ENCODE measurements at places on chromosomes 2 and 18. TPM values are rescaled to one million over a fixed set of nuclear protein-coding genes. Genes with fewer than 3 reads are reported as not detected.
A peak's percentile ranks its signal among the peaks of the same experiment; 100 is the strongest.

HDHD2 gene
- 34.1 TPM for total RNA-seq

DSG1 gene
- not detected for total RNA-seq

DNA sequence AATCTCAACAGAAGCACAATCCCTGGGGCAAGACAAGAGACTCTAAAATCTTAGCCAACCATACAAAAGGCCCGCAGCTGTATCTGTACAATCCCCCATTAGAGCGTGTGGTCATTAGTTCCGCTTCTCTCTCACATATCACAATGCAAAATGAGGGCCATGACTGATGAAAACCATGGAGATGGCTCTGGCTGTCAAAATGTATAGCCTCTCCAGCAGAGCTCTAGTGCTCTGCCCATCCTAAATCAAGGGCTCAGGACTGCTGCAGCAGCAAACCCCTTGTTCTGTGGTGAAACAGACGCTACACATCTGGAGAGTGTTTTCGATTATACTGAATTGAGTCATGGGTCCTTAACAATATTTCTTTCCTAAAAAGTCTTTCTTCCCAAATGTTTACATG, 221.0 kb downstream of the PID1 start:
- DNase-seq: no peak

DNA sequence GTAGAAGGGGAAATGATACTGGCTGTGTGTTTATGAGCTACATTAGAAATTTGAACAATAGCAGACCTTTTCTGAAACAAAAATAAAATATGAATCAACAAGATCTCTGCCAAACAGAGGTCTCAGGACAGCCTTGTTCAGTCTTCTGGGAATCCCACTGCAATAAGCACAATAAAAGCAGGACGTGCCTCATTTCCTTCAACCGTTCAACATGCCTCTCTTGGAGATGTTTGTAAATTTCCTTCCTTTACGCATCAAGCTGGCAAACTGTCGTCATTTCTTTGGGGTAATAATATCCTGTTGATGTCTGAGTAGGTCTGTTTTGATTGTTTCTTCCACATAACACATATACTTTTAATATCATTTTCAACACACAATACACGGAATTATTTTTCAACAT, 77.2 kb downstream of the TCF4 start:
- DNase-seq: no peak

DNA sequence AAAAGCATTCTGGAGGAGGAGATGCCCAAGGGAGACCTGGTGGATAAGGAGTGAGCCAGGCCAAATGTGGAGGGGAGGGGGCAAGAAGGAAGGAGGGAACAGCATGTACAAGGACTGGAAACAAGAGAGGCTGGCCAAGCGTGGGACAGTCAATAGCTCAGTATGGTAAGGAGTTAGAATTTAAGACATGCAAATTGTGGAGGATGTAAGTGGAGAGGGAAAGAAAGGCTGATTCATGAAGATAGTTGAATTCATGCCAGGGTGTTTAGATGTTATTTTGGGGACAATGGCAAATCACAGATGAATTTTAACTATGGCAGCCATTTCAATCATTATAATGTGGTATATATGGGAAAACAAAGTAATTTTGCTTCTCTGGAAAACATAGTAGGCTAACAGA, 462.3 kb downstream of the MEIS1 start:
- DNase-seq: no peak

GRCh38 chr2:170324640-170325046, 146.7 kb downstream of the MYO3B start:
- no peak for DNase-seq

DNA sequence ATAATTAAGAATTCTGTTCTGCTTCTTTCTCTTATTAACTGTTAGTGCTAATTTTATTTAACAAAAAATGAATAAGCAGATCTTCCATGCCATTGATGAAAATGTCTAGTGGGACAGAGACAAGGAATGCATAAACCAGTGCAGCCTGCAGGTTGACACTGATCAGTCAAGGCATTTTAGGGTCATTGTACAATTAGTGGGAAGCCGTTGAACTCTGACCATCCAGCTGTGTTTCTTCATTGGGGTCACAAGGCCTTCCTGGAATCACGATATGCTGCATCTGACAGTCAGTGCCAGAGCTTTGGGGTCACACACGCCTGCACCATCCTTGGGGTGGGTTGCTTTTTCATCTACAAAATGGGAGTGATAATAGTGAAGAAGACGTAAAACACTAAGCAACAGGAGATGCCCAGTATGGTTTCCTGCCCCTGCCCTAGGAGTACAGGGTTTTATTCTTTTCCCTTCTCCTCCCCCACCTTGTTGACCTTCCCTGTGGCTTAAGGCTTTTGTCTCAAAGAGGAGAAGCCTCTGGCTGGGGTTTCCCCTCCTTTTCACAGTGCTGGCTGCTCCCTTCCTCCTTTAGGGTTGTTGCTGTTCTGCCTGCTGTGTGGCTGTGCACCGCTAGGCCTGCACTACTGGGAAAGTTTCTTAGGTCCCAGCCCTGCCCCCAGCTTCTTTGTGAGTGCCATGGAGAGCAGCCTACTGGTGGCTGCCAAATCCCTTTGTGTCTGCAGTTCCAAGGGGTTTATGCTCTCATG, 245.6 kb downstream of the TPGS2 start:
- DNase-seq: no peak

DNA sequence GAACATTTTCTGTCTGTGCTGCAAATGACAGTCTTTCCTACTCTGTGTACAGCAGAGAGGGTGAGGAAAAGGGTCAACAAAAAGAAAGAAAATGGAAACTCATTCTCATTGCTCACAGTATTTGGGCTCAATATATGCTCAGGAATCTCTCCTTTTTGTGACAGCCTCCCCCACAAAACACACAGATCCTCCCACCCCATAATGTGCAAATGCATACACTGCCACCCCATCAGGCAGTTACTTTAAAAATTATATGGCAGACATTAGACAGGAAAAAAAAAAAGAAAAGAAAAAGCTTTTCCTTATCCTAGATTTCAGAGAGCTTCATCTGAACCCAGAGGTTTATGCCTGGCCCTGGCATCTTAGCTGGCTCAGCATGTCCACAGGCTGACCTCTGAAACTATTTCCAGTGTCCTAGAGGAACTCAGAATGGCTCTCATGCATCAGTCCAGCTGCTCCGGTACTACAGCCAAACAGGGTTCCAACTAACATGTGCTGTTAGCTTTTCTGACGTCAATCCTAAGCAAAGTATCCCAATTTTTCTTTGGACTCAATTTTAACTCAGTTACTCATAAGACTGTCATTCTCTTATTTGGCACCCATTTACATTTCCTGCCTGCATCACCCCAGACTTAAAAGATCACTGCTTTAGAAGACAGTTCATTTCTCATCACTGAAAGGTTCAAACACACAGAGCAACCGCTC, 105.9 kb downstream of the RBMS1 start:
- DNase-seq: peak; percentile 80

- DNase-seq: peak; percentile 67
Measured at GRCh38 chr2:8538931-8539621, 142.8 kb upstream of the ID2 start.

- DNase-seq: peak; percentile 44
Measured at GRCh38 chr2:240925191-240925567, 19.0 kb downstream of the CROCC2 start.

- no peak for DNase-seq
Measured at GRCh38 chr2:152402780-152403759, 68.1 kb downstream of the FMNL2 start.

- no peak for DNase-seq
Measured at GRCh38 chr2:78397198-78397597, 628.3 kb upstream of the REG3G start.

GRCh38 chr2:37827911-37828511, 97.1 kb upstream of the RMDN2 start:
- DNase-seq: no peak

DNA sequence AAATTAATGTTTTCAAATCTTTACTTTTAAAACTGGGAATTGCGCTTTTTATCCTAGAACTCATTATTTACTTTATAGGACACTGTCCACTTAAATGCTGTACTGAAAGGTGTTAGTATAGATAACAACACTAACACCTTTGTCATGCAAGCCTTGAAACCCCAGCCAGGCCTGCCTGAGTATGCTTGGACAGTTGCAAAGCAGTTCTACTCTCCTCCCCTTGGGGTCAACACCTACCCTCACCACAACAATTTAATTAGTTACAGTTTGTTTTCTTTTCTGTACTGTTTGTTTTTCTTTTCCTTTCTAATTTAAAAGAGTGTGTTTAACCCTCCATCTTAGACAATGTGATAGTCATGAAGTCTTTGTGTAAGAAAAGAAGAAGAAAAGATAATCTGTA, 18.9 kb upstream of the FAM98A start:
- no peak for DNase-seq

DNA sequence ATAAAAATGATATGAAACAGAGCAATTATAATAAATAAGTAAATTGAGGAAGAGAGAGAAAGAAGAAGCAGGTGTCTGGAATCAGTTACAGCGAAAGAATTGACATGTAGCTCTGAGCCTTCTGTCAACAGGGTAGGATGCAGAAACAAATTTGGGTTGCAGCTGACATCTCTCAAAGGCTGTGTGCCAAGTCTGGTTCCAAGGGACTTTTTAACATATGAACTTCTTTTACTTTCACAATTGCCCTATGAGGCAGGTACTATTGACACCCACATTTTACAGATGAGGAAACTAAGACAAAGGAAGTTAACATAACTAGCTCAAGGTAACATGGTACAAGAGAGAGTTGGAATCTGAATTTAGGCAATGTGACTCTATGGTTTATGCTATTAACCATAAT, 260.0 kb downstream of the ASXL3 start:
- no peak for DNase-seq

DNA sequence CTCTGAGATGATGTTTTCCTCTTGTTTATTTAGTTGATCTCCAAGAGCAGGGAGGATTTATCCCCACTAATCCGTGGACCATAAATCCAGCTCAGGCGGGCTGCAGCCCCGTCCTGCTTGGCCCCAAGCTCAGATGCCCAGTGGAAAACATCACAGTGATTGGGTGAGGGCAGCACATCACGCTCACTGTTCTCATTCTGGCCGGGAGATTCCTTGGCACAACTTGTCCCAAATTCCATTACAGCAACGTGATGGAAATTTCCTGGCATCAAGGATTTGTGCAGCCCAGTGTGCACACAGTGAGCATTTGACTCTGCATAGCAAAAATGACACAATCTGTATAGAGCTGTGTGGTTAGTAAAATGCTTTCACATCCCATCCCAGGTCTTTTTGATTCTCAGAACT, 96.8 kb downstream of the VAPA start:
- DNase-seq: peak; percentile 83

GRCh38 chr2:168752361-168752760, 50.1 kb upstream of the NOSTRIN start:
- no peak for DNase-seq

DNA sequence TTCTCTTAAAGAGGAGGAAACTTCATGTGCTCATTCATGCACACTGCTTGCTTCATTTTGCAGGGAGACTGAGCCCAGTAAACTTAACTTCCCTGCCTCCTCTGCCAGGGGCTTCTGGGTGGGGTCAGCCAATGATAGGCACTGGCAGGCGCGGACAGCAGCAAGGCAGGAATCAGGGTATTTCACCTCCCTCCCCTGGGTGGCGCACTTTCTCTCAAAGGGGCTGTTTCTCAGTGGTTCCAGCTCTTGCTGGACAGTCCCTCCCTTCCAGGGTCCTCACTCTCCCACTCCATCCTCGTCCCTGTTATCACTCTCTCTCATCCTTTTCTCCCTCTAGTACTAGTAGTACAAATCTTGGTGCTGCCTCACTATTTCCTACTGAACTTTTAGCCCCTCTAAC, 320.5 kb upstream of the ZNF521 start:
- DNase-seq: no peak
